Hepatocyte (in vitro differentiated cells): ENCODE measurements at places on chromosomes 11 and 22. TPM values are rescaled to one million over a fixed set of nuclear protein-coding genes. Genes with fewer than 3 reads are reported as not detected.

Gene PGR
- 0.28 and 0.50 TPM in 2 replicates for total RNA-seq

Gene SGSM1
- 3.1 and 3.5 TPM in 2 replicates for total RNA-seq

Gene GLYATL2
- total RNA-seq = 0.36 and 0.90 TPM in 2 replicates

Gene TRIM49
- total RNA-seq = not detected in 2 replicates

Gene FAM111B
- total RNA-seq = 4.2 and 5.4 TPM in 2 replicates

Gene C11orf97
- not detected in 2 replicates for total RNA-seq

Gene SCUBE2
- 8.6 and 14.2 TPM in 2 replicates for total RNA-seq

Gene FDX1
- 41.6 and 45.4 TPM in 2 replicates for total RNA-seq

Gene GAL
- total RNA-seq = 0.44 and 1.7 TPM in 2 replicates

Gene MMP13
- 0.57 TPM in 1 of 2 replicates, not detected in the other for total RNA-seq

Gene LDHAL6A
- not detected in 2 replicates for total RNA-seq

Gene LRRC51
- 2.1 and 4.5 TPM in 2 replicates for total RNA-seq

GRCh38 chr11:64522843-64523380 lies 68.1 kb upstream of the SLC22A12 start:
- no peaks in the 10 kb centered on the region for H3K36me3 ChIP-seq
- H3K4me1 ChIP-seq = no peaks in the 10 kb centered on the region
- H3K27me3 ChIP-seq = peaks cover 23% of the 10 kb centered on the region
- DNase-seq = no peak
- H3K4me3 ChIP-seq = no peak overlapping the region

DNA sequence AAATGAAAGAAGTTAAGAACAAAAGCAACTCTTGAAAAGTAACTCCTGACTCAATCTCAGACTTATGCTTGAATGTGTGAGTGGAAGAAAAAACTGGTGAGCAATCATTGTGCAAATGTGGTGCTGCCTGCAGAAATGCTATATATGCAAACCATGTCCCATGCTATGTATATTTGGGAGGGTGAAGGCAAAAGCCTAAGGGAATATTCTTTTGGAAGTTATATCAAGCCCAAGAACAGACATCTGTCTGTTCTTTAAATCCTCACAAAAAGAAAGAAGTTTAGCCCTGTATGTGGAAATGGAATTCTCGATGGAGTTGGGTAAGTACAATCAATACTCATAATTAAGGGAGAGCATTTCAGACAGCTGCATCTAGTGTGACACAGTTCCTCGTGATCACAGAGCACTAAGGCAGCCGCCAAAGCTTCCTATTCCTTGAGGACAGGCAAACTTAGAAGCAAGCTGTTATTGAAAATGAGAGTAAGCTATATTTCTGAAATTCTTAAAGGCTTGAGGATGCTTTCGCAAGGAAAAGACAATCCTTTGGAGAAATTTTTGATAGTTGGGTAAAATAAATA lies 406.5 kb upstream of the CHORDC1 start:
- no peak for DNase-seq
- no peak overlapping the region for H3K27ac ChIP-seq
- H3K27me3 ChIP-seq = no peaks in the 10 kb centered on the region
- no peaks in the 10 kb centered on the region for H3K4me1 ChIP-seq

DNA sequence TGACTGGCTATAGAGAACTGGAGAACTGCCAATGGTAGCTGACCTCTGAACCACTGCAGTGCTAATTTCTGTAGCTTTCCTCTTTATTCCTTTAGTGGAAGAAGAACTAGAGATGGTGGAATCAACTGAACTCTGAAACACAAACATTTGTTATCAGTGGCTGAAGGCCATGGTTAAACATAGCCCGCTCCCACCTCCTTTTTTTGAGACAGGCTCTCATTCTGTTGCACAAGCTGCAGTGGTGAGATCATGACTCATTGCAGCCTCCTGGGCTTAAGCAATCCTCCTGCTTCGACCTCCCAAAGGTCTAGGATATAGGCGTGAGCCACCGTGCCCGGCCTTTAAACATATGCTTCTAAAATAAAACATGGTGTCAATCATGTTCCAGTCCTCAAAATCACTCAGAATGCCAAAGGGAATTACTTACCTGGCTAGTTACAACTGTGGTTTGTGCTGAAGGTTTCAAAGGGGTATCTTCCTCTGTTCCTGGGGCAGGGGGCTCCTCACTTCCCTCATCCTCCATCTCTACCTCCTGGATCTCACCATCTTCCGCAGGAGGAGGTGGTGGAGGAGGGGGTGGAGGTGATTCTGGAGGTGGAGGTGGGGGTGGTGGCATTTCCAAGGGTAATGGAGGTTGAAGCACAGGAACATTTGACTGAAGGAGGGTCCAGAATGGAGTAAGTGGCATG lies 9.0 kb upstream of the AGBL2 start:
- DNase-seq = peak; percentile 85
- no peak overlapping the region for H3K4me3 ChIP-seq
- H3K27ac ChIP-seq = peak overlapping the region; percentile 89
- H3K36me3 ChIP-seq = peaks cover 3% of the 10 kb centered on the region
- no peaks in the 10 kb centered on the region for H3K27me3 ChIP-seq
- peaks cover 9% of the 10 kb centered on the region for H3K4me1 ChIP-seq

GRCh38 chr22:30273711-30274436 lies 7.2 kb upstream of the OSM start:
- no peaks in the 10 kb centered on the region for H3K36me3 ChIP-seq
- DNase-seq = no peak
- no peak overlapping the region for H3K4me3 ChIP-seq
- H3K27ac ChIP-seq = no peak overlapping the region
- H3K4me1 ChIP-seq = peaks cover 7% of the 10 kb centered on the region

DNA sequence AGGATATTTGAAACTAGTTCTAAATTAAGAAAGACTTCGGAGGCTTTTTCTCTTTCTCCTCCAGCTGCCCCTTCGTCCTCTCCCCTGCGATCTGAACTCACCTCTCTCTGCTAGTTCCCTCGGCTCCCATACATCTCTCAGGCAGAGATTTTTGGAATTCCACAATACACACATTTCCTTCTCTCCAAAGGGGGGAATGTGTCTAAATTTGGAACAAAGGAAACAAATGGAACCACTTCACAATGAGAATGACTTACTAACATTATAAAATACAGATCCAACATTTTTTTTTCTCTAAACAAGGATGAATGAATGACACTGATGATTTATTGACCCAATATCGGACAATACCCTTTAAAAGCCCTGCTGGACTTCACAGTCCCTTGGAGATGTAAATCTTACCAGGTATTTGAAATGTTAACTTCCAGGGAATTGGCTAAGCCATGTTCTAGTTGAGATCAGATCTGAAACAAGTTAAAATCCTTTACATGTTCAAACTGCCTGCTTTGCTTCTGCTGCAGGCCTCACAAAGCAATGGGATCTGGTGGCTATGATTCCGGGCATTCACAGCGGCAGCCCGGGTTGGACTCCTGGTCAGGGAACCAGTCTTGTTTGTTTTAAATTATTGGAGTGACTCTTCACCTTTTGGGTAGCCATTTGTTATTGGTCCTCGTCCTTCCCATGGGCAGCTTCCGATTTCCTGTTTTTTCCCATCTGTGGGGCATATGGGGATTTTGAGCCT lies 20.5 kb upstream of the GSTP1 start:
- peaks cover 21% of the 10 kb centered on the region for H3K4me1 ChIP-seq
- peak overlapping the region; percentile 89 for H3K27ac ChIP-seq
- H3K4me3 ChIP-seq = no peak overlapping the region
- H3K36me3 ChIP-seq = no peaks in the 10 kb centered on the region
- no peaks in the 10 kb centered on the region for H3K27me3 ChIP-seq
- DNase-seq = no peak

DNA sequence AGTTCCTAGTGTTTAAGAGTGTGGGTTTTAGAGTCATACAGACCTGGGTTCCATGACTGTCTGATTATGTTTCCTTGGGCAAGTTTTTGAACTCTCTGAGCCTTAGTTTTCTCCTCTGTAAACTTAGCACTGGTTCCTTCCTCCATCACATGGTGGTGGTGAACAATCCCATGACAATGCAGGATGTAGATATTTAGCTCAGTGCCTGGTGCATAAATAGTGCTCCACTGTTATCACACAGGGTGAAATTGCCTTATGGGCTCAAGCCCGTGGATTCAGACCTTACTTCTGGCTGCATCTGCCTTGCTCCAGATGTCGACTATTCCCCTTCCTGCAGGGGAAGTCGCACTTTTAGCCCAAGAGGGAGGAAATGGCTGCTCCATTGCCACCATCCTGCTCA lies 62.7 kb downstream of the LDLRAD3 start:
- no peaks in the 10 kb centered on the region for H3K36me3 ChIP-seq
- no peak for DNase-seq
- H3K4me3 ChIP-seq = no peak overlapping the region
- no peaks in the 10 kb centered on the region for H3K27me3 ChIP-seq

- H3K27ac ChIP-seq = no peak overlapping the region
- peaks cover 10% of the 10 kb centered on the region for H3K4me1 ChIP-seq
- no peak for DNase-seq
- no peaks in the 10 kb centered on the region for H3K27me3 ChIP-seq
- H3K36me3 ChIP-seq = no peaks in the 10 kb centered on the region
These were observed 131.2 kb downstream of the ARL14EP start for GRCh38 chr11:30454111-30454510.

- no peaks in the 10 kb centered on the region for H3K36me3 ChIP-seq
- H3K27me3 ChIP-seq = no peaks in the 10 kb centered on the region
- DNase-seq = peak; percentile 40
These were observed 16.7 kb downstream of the TRPC6 start for GRCh38 chr11:101567071-101567470.

GRCh38 chr11:128195057-128195751 lies 392.2 kb downstream of the ETS1 start:
- no peaks in the 10 kb centered on the region for H3K27me3 ChIP-seq
- no peaks in the 10 kb centered on the region for H3K36me3 ChIP-seq
- no peaks in the 10 kb centered on the region for H3K4me1 ChIP-seq
- DNase-seq = no peak
- H3K27ac ChIP-seq = no peak overlapping the region
- no peak overlapping the region for H3K4me3 ChIP-seq

DNA sequence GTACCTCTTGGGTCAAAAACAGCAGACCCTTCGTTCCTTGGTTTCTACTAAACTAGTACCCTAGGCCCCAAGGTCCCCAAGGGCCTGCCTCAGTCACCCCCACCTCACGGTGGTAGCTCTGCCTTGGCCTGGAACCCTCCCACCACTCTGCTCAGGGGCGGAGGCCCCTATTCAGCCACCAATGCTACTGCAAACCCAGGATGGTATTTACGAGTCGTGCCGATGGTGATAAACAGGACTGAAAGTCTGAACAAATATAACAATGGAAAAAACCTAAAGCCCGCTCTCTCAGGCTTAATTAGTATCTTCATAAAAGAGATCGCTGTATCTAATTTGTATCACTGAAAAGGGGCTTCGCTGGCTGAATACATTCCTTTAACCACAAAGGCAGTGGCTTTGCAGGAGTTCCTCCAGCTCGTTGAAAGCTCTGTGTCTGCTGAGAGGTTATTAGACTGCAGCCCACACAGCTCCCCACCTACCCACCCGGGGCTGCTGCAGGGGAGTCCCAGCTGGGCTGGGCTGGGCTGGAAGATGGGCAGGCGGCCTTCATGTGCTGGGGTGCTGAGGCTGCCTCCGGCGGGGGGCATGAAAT lies 15.2 kb downstream of the SHISAL1 start:
- peaks cover 12% of the 10 kb centered on the region for H3K4me1 ChIP-seq
- H3K4me3 ChIP-seq = no peak overlapping the region
- no peaks in the 10 kb centered on the region for H3K36me3 ChIP-seq
- H3K27me3 ChIP-seq = no peaks in the 10 kb centered on the region

- H3K4me3 ChIP-seq = peak within 1 kb of the TSS; percentile 88
- H3K27me3 ChIP-seq = no peaks in the 10 kb centered on the region
- H3K4me1 ChIP-seq = peaks cover 47% of the 10 kb centered on the region
- H3K36me3 ChIP-seq = no peaks in the 10 kb centered on the region
- peak; percentile 89 for DNase-seq
These were observed at the start of gene ARHGEF17 for GRCh38 chr11:73308003-73308960. ARHGEF17 (plus strand) TSS chr11:73308276; CDS start chr11:73308639, 363 bp downstream.

- H3K4me1 ChIP-seq = peaks cover 50% of the 10 kb centered on the region
- H3K36me3 ChIP-seq = no peaks in the 10 kb centered on the region
These were observed 15.2 kb downstream of the PRR33 start for GRCh38 chr11:1876361-1877063.

DNA sequence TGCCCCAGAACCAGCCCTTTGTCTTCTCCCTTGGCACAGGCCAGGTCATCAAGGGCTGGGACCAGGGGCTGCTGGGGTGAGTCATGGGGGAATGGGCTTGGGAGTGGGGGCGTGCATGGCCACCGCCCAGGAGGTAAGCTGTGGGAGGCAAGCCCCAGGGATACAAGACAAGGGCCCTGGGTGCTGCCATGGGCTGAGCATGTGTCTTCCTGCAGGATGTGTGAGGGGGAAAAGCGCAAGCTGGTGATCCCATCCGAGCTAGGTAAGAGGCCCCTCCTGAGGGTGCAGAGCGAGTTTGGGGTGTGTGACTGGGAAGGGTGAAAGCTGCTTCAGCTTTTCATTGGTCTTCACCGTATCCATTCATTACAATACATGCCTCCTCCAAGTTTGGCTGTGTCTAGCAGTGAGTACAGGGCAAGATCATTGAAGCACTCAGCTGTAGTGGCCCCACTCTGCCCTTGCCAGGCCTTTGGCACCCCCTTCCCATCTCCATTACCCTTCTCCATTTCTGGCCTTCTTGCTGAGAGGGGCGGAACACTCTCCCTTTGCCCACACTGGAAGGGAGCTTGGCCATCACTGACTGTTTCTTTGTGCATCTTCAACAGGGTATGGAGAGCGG lies 2.5 kb downstream of the FKBP2 start:
- H3K4me3 ChIP-seq = no peak overlapping the region
- H3K4me1 ChIP-seq = peaks cover 23% of the 10 kb centered on the region
- no peaks in the 10 kb centered on the region for H3K36me3 ChIP-seq
- no peaks in the 10 kb centered on the region for H3K27me3 ChIP-seq
- DNase-seq = no peak
- H3K27ac ChIP-seq = no peak overlapping the region

DNA sequence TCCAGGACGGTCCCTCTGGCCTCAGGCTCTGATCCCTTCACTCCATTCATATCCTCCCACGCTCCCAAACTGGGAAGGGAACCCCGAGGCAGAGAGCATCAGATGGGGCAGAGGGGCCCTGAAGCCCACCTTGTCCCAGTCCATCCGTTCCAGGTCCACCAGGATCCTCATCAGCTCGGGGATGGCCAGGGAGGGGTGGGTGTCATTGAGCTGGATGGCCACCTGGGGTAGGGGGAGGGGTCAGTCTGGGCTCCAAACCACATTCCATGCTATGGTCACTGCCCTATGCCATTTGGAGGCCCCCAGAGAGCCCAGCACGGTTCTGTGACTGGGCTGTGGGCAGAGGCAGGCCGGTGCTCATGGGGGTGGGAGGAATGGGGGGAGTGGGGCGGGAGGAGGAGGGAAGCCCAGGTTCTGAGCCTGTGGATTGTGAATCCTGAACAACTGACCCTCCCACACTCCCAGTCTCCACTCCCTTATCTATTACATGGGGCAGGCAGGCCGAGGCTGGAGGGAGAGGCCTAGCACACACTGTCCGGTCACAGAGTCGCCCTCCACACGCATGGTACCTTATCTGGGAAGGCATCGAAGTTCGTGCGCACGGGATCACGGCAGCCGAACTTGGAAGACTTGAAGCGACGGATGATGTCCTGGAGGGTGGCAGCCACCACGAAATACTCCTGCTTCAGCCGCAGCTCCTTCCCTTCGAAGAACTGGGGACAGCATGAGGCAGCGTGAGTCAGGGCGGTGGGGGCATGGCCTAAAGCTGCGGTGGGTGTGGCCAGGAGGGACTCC lies 5.5 kb downstream of the PYGM start:
- no peak for DNase-seq
- no peaks in the 10 kb centered on the region for H3K36me3 ChIP-seq
- no peak overlapping the region for H3K4me3 ChIP-seq
- H3K27ac ChIP-seq = no peak overlapping the region
- H3K4me1 ChIP-seq = no peaks in the 10 kb centered on the region
